Lung (tissue), 17 donors: ENCODE measurements at places on chromosomes 7 and 10. TPM values are rescaled to one million over a fixed set of nuclear protein-coding genes. Genes with fewer than 3 reads are reported as not detected.

CFAP70 gene
- polyA plus RNA-seq = 3.5 TPM

GBX1 gene
- not detected for polyA plus RNA-seq

OR9A2 gene
- not detected for polyA plus RNA-seq

CYP3A7 gene
- polyA plus RNA-seq = 0.19 TPM

- DNase-seq = no peak
Measured at GRCh38 chr7:134434701-134435100, 24.2 kb downstream of the AKR1B1 start.

LRGUK gene
- 0.57 TPM for polyA plus RNA-seq
